Ureter (tissue), 1 donor: ENCODE measurements at places on chromosomes 3 and 15.

DNA sequence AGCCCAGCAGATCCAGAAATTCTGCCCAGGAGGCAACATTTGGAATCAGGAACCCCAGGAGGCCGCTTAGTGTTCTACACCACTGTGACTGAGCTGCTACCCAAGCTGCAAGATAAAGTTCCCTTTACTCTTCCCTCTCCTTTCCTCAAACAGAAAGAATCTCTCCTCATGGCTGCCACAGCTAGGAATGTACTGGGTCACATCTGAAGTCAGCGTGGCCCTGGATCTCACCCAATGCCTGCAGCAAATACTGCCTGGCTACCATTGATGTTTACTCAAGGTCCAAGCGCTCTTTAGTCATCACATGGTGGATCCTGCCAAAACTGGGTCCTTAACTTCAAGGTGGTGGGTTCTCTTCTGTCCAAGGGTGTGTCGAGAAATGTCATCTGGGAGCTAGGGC is 382.7 kb downstream of the EPHA6 start:
- DNase-seq = no peak

GRCh38 chr3:57538465-57538864 is 5.7 kb downstream of the DNAH12 start:
- DNase-seq = no peak

- peak; percentile 26 for DNase-seq
These were observed 55.9 kb upstream of the POMGNT2 start for GRCh38 chr3:43161684-43162229.

DNA sequence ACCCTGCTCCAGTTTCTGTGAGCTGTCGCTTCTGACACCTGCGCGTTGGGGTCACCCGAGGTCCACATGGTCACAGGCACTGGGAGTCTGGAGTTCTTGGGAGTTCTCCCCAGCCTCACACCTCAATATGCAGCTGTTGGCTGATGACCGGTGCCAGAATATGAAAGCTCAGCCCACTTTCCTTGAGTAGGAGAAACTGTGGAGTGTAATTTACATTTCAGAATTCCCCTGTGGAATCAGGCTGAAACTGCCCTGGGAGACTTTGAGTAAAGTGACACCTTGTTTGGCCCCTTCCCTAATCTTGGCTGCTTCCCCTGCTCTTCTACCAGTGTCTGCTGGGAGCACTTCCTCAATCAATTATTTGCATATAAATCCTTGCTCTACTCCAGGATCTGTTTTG is 255.9 kb downstream of the NFKBIZ start:
- DNase-seq = no peak

GRCh38 chr3:105532251-105532650 is 165.5 kb downstream of the ALCAM start:
- DNase-seq = no peak

DNA sequence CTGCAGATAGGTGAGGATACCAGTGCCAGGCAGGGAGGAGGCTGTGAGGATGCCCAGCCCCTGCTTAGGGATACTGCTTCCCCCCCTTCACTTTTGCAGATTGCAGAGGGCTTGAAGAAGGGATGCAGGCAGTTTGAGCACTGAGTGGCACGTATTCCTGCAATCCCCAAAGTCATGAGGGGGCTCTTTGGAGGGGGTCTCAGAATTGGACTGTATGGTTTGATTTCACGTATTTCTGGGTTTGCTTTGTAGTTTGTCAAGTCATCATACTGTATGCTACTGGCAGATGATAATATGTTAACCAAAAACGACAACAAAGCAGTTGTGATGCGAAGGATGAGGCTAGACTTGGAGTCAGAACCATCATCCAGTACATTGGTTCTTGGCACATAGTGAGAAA is 28.1 kb downstream of the CHST14 start:
- DNase-seq = no peak

GRCh38 chr15:68203956-68204355 is 1.2 kb downstream of the CALML4 start:
- DNase-seq = no peak

GRCh38 chr3:63132461-63133250 is 145.5 kb upstream of the SYNPR start:
- DNase-seq = no peak

DNA sequence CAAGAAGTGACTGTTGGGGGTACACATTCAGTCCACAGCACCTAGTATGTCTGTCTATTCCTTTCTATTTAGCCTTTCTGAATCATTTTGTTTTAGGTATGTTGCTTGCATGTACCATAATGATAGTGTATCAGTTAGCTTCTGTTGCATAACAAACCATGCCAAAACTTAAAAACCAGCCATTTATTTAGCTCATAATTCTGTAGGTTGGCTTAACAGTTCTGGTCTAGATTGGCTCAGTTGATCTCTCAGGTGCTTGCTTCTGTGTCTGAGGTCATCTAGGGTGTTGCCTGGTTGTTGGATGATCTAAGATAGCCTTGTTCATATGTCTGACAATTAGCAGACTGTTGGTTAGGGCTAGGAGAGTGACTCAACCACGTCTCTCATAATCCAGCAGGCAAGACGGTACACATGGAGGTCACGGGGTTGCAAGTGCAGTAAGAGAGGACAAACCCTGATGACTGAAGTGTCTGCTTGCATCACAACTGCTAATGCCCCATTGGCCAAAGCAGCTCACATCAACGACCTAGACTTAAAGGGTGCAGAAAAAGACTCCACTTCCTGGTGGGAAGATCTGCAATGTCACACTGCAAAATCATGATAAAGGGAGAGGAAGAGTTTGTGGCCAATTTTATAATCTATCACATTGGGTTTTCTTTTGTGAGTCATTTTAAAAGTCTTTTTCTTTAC is 6.8 kb upstream of the PDCD6IP start:
- no peak for DNase-seq

GRCh38 chr3:56196700-56197099 is 271.6 kb downstream of the ERC2 start:
- DNase-seq = no peak

- DNase-seq = no peak
These were observed 302.8 kb downstream of the ROBO2 start for GRCh38 chr3:77342688-77343087.

GRCh38 chr3:20136231-20136630 is 49.8 kb downstream of the SGO1 start:
- no peak for DNase-seq

DNA sequence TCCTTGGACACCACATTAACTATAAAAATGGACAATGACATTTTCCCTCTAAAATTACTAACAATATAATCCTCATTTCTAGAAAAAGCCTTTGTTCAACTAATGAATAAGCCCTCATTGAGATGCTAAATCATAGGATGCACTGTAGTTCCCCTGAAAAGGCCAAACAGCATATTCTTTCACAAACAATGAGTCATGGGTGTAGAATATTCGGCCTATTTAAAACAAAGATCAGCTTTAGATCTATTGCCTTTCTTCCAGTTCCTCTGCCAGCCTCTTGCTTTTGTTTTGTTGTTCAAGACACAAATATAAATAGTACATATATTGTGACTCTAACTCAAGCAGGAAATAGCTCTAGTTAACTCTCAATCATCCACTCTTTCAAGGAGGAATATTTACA is 82.5 kb downstream of the ADAM10 start:
- DNase-seq = no peak

DNA sequence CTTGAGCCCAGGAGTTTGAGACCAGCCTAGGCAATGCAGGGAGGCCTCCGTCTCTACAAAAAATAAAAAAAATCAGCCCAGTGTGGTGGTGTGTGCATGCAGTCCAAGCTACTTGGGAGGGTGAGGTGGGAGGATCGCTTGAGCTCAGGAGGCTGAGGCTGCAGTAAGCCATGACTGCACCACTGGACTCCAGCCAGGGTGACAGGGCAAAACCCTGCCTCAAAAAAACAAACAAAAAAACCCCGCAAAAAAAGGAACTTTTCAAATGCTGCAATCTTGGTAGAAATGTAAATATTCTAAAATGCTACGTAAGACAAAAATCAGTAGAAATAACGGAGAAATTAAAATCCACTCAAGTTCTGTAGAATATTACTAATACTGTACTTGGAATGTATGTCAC is 108.1 kb upstream of the MELTF start:
- DNase-seq = no peak

GRCh38 chr3:34352778-34353331 is 554.4 kb downstream of the PDCD6IP start:
- no peak for DNase-seq

DNA sequence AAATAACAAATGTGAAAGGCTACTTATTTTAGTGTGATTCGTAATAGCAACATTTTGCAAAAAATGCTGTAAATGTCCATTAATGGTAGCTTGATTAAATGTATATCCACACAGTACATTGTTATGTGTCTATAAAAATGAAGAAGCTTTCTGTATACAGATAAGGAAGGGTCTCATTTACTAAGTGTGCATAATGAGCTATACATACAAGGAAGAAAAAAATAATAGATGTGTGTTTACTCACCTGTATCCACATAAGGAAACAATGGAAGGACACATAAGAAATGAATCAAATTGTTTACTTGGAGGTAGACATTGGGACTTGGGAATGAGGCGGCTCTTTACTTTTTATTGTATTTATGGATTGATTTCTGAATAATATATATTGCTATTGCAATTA is 34.9 kb downstream of the MED12L start:
- no peak for DNase-seq

DNA sequence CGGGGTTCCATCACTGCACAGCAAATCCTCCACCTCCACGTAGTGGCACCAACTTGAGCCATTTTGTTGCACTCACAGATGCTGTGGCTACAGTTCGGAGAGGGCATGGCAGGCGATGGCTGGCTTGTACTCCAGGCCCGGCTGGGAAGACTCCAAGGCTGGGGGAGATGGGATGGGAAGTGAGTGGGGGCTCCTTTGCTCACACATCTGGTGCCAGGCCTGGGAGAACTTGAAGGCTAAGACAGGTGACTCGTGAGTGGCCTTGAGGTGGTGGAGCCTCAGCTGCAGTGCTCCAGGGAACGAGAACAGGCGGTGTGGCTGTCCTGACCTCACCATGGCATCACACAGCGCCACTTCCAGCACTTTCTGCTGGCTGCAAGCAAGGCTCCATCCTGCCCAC is 87.9 kb downstream of the PLXNA1 start:
- no peak for DNase-seq

DNA sequence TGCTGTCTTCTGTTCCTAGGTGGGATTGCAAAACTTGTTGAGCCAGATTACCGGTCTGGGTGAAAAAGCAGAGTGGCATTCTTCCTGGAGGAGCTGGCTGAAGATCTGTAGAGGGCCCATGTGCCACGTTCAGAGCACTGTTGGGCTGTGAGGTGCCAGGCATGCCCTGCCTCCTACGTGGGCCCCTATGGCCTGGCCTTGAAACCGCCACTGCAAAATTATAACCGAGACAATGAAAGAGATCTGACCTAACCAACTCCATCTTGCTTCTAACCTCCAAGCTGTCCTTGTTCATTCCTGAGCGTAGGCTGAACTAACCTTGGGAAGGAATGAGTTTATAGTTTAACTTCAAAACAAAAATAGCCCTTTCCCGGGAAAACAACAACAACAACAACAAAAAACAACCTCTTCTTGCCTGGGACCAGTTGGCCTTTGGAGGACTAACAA is 1.4 kb upstream of the ACAD9 start:
- no peak for DNase-seq

DNA sequence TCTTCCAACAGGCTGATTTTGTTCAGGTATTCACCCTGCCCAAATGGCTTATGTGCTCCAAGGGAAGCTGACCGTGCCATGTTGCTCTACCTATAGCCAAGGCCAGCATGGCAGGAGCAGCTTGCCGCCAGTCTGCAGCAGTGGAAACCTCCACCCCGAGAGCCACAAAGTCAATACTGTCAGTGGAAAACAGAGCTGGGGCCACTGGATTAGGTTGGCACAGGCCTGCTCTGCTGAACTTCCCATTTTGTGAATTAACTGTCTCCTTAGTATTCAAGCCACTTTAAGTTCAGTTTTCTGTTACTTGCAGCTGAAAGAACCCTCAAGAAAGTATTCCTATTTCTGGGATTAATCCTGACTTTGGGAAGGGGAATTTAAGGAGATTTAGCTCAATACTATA is 63.8 kb upstream of the XCR1 start:
- DNase-seq = no peak

GRCh38 chr15:70528270-70528706 is 235.1 kb downstream of the UACA start:
- peak; percentile 41 for DNase-seq

DNA sequence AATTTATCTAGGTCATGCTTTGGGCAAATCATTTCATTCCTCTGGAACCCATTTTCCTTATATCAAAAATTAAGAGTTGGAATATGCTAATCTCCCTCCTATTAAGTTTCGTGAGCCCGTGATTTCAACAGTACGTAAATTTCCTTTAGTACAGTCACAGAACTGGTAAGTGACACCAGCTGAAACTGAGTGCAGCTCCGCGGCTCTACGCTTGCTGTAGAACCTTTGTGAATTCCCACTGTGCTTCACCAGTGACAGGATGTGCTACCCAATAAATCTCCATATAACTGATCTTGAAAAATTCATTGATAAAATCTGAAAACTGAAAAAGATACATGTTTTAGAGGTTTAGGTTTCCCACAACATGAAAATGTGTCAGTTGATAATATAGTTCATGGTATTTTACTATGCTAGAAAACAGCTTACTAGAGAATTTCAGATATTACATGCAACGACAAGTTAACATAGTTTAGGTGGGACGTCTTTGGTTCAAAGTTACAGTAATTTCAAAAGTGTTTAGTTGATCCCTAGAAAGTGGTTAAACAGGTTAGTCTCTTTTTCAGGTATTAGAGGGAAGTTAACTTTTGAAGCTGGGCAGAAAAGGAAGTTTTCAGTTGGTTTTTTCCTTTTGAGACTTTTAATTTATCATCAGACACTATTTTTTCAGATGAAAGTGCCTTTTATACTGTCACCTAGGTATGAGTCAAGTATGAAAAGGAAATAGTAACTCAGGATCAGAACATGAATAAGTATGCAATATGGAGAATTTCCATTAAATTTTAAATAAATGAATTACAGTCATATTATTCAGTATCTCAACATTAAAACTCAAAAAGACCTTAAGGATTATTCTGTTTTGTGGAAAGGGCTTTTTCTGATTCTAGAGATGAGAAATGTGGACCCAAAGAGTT is 57.0 kb downstream of the PPARG start:
- DNase-seq = no peak

- DNase-seq = no peak
These were observed 207.1 kb downstream of the GBE1 start for GRCh38 chr3:81554388-81554787.

- peak; percentile 57 for DNase-seq
These were observed 2.3 kb downstream of the SETD5 start for GRCh38 chr3:9399746-9400145.

GRCh38 chr15:45268135-45268534 is 16.1 kb downstream of the SLC28A2 start:
- DNase-seq = no peak

- DNase-seq = no peak
These were observed 60.9 kb upstream of the TSC22D2 start for GRCh38 chr3:150346981-150347863.
